Activated CD4-positive, alpha-beta T cell treated with anti-CD3 and anti-CD28 coated beads, Interleukin-2, amount 50 U/mL, for 48 hours (primary cell): ENCODE measurements at places on chromosomes 5 and 9.

- DNase-seq = no peak
These were observed 87.0 kb upstream of the TBCA start for GRCh38 chr5:77863181-77863580.

DNA sequence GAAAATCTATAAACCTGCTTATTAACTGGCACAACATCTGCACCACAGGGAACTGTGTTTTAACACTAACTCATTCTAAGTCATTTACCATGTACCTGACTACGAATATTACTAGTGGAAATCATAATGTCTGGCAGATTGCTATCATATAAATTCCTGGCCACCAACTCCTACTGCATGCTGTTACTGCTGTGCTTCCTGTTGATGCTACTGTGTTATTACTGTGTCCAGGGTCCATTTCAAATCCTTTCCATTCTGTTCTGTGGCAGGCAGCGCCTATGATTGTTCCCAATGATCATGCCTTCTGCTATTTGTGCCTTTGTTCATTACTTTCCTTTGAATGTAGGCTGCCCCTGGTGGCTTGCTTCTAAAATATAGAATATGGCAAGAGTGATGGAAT is 4.7 kb upstream of the ZNF131 start:
- no peak for DNase-seq

- no peak for DNase-seq
These were observed 246.7 kb downstream of the ADAMTSL1 start for GRCh38 chr9:18720691-18721090.

DNA sequence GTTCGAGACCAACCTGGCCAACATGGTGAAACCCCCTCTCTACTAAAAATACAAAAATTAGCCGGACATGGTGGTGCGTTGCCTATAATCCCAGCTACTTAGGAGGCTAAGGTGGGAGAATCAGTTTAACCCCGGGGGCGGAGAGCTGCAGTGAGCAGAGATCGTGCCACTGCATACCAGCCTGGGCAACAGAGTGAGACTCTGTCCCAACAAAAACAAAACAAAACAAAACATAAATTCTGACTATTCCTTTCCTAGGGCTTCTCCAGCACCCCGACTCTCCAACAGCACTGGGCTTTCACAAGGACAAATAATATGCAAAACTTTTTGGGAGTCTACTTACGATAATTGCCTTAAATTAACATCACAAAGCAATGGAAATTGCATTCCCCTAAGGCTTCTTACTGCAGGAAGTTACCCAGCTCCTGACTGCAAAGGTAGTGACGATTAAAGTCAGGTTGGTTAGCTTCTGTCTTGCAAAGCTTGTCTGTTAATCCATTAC is 15.9 kb upstream of the CDKN2AIPNL start:
- no peak for DNase-seq

- DNase-seq = no peak
These were observed 103.1 kb downstream of the PAX5 start for GRCh38 chr9:36930941-36931340.
